Germinal center (tissue), 1 donor: ENCODE measurements at places on chromosomes 1 and 21.

DNA sequence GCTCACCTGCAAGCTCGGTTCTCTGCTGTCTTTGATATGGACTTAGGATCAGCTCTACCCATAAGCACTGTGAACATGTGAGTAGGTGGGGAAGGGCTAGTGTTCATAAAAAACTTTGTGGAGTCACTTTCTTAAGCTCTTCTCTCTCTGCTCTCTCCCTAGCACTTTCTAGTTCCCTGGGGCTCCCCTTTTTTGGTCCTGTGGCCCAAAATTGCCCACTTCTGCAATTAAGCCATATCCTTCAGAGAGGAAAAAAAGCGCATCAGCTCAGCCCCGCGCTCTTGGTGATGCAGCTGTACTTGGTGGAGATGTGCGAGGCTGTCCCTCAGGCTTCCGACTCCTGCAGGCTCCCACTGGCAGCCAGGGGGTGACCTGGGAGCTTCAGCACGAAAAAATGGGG, 23.4 kb downstream of the CCSAP start:
- DNase-seq = no peak

GRCh38 chr1:86067626-86068025, 88.9 kb downstream of the COL24A1 start:
- DNase-seq = no peak

DNA sequence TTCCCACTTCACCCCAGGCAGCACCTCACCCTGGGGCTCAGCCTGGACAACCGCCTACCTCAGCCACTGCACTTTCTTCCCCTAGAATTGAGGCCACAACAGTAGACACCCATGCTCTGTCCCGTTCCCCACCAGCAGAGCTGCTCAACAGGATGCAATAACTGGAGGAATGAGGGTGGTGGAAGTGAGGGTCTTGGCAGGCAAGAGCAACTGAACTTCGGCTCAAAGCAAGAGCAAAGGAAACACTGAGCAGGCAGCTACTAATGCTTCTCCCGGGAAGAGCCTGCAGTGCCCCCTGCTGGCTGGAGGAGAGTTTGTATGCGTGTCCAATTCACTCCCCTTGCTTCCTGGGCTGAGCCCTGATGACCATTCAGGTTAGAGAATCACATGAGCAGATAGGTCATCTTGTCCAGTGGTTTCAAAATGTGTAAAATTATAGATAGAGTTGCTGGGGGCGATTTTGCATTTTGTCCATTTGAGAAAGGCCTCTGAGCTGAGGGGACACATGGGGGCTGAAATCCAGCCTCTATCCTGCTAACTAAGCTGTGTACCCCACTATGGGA, 13.9 kb downstream of the NT5C1A start:
- DNase-seq = peak; percentile 59

DNA sequence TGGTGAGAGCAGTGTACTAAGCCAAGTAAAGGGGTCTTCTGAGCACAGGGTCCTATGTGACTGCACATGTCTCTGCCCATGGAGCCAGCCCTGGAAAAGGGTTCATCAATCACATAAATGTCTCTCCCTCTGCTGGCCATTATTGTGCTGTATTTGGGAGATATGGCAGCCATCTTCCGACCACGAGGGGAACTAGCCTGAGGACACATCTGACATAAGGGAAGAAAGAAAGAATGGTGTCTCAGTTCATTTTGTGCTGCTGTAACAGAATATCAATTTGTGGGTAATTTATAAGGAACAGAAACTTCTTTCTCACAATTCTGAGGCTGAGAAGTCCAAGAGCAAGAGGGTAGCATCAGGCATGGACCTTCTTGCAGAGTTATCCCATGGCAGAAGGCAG, 55.1 kb upstream of the GJA5 start:
- DNase-seq = no peak

DNA sequence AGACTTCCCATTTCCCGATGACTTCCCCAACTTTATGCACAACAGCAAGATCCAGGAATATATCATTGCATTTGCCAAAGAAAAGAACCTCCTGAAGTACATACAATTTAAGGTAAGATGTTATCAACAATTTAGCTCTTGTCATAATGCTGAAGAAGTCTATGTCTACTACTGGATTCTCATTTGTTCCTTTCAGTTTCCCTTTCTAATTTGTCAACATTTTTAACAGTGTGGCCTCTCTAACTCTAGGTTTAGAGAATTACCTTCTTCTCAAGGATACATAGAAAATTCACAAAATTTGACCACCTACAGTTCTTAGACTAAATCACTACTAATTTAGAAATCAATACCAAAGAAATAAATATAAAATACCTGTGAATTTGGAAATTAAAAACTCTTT, 13.2 kb downstream of the FMO3 start:
- no peak for DNase-seq

GRCh38 chr1:74508449-74508848, 4.0 kb downstream of the LRRC53 start:
- no peak for DNase-seq

GRCh38 chr1:68620571-68620970, 123.7 kb upstream of the DEPDC1 start:
- DNase-seq = no peak

GRCh38 chr1:86155807-86156565, 586 bp downstream of the COL24A1 start:
- DNase-seq = no peak

- DNase-seq = no peak
Observed at GRCh38 chr21:43292866-43293142, 124.0 kb downstream of the CRYAA start.

GRCh38 chr1:36231191-36231590, 6.9 kb downstream of the THRAP3 start:
- DNase-seq = no peak

- DNase-seq = no peak
Observed at GRCh38 chr1:212915245-212916091, 34.9 kb upstream of the VASH2 start.

- no peak for DNase-seq
Observed at GRCh38 chr1:11766429-11766776, 4.4 kb downstream of the C1orf167 start.

- DNase-seq = no peak
Observed at GRCh38 chr1:214678386-214678785, 75.4 kb downstream of the CENPF start.

GRCh38 chr1:90640325-90640724, 76.8 kb downstream of the BARHL2 start:
- no peak for DNase-seq

DNA sequence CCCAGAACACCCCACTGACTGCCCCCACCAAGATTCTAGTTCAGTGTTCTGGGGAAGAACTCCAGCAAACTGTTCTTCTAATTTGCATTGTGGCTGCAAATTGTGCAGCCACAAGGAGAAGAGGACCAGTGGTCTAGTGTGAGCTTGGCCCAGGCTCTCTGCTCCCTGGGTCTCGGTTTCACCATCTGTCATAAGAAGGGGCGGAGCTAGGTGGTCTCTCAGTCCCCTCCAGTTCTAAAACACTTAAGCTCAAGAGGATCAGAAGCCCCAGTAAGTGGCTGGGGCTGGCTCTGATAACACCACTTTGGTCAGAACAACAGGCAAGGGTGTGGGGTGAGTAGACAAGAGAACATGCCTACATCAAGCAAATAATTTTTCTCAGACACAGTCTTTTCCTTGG, 99.9 kb downstream of the BEND5 start:
- no peak for DNase-seq

- peak; percentile 23 for DNase-seq
Observed at GRCh38 chr1:145918992-145919939, 749 bp upstream of the PEX11B start.

GRCh38 chr21:33069994-33070743, at the start of gene OLIG1:
Gene OLIG1, plus strand, starts transcription at chr21:33070141. Its CDS starts 106 bp downstream, at chr21:33070247.
- DNase-seq = peak; percentile 61

DNA sequence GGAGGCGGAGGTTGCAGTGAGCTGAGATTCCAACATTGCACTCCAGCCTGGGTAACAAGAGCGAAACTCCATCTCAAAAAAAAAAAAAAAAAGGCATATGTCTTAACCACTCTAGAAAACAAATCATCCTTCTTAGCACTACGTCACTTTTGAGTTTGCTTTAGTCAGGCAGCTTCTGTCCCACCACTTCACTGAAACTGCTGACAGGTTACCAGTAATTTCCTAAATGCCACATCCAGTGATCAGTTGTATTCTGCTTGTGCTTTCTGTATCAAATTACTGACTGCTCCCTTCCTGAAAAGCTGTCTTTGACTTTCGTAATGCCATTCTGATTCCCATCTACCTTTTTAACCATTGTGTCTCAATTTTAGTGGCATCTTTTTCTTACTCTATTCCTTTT, 21.7 kb downstream of the RCOR3 start:
- DNase-seq = no peak

DNA sequence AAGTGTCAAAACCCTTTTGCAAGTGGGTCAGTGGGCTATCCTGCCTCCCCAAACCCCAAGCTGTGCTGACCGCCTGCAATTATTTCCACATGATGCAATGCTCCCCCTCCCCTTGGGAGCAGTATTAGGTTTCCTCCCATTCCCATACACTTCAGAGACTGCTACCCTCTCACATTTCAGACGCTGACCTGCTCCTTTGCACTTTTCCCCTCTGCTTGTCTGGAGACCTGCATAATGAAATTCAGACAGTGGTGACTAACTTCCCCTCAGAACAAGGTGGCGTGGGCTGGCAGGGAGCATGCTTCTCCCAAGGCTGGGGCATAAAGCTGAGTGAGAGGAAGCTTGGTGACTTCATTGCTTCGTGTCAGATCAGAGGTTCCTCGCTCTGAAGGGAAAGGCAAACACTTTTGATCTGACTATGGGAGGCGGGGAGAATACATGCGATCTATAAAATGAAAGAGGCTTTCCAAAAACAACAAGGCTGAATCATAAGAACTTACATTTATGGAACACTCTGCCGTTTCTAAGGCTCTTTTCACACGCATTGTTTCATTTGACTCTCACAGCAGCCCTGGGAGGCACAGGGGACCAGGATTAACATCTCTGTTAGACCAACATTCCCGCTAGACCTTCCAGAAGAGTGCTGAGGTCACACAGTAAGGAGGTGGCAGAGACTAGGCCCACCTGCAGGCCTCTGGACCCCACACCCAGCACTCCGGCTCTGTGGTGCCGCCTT, 27.5 kb upstream of the ROR1 start:
- DNase-seq = no peak

DNA sequence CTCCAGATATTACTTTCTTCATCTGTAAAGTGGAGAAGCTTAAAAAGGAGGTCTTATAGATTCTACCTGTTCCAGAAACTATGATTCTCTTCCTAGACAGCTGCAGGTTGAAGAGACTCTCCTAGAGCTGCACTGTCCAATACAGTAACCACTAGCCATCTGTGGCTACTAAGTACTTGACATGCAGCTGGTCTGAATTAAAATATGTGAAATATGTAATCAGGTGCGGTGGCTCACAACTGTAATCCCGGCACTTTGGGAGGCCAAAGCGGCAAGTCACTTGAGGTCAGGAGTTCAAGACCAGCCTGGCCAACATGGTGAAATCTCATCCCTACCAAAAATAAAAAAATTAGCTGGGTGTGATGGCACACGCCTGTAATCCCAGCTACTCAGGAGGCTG, 15.8 kb downstream of the APP start:
- no peak for DNase-seq

DNA sequence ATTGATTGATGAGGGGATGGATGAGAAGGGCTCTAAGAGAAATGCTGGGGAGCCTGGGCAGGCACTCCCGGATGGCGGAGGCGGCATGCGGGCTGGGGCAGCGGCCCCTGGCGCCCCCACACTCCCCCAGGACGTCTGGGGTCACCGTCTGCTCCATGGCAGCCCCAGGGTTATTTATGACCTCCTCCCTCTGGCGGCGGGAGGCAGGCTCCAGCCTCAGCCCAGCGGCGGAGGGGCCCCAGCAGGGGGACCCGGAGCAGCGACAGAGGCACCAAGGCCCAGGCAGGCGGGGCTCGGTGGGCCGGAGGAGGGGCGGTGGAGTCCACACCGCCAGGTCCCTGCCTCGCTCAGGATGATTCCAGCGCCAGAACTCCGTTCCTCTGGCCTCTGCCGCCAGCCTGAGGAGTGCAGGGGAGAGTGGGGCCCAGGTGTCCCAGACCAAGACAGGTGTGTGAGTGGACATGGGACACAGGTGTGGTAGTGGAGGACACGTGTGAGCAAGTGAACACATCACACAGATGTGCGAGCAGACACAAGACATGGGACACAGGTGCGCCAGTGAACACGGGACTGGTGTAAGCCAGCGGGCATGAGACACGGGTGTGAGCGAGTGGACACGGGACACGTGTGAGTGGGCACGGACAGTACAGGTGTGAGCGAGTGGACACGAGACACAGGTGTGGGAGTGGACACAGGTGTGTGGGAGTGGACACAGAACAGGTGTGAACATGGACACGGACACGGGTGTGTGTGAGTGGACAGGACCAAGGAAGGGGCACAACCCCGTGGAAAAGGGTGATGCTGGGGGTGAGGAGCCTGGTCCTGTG, 2.5 kb upstream of the SAMD11 start:
- DNase-seq = peak; percentile 42

DNA sequence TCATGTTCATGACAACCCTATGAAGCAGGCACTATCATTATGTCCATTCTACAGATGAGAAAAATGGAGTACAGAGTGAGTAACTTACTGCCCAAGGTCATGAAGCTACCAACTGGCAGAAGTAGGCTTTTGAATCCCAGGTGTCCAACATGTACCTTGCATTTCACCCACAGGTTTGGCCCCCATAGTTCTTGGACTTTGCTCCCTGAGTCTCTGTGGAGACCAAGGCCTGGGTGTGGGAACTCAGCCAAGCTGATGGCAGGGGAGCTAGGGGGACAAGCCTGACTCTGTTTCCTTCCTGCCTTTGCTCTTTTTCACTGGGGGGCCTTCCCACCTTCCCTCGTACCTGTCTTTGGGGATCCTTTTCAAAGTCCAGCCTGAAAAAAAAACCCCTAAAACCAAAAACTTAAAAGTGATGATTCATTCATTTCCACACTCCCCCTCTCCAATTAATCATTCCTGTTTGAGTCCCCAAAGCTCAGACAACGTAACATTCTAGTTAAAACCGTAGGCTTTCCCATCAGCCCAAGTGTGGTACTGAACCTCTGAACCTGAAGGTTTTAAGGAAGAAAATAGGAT, 8.5 kb upstream of the TTC22 start:
- no peak for DNase-seq

DNA sequence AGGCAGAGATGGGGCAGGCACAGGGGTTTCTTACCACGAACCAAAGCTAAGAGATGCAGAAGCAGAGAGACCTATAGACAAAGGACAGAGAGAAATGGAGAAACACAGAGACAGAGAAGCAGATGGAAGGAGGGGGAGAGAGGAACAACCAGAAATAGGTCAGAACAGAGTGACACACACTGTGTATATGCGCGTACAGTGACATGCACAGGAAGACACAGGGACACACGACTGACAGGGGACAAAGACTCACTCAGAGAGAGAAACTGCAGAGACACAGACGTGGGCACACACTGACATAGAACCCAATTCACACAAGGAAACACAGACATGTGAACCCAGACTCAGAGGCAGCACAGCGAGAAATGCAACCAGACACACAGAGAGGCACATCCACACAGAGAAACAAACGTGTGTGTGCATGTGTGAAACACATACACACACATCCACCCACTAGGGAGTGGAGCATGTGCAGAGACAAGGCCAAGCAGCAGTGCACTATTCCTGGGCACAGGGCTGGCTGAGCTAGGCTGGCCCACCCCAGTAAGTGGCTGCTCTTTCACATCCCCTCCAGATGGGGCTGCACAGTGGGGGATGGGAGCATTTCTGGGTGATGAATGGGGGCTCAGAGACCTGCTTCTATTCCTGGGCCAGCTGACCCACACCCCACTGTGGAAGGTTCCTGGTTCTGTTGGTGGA, 123.4 kb upstream of the CSF3R start:
- DNase-seq = no peak
